Activated CD4-positive, alpha-beta memory T cell treated with anti-CD3 and anti-CD28 coated beads, Interleukin-2, amount 10 ng/mL, durations not matched to agents 7 days and 5 days (primary cell): ENCODE measurements at places on chromosomes 7 and 10. TPM values are rescaled to one million over a fixed set of nuclear protein-coding genes. Genes with fewer than 3 reads are reported as not detected.

The KCP gene
- 0.20 TPM for total RNA-seq

The PARD3 gene
- 0.15 TPM for total RNA-seq

The CFAP43 gene
- total RNA-seq = 0.25 TPM

The CALD1 gene
- 0.63 TPM for total RNA-seq

GRCh38 chr10:71158251-71158650 is 54.1 kb upstream of the UNC5B start:
- no peak overlapping the region for H3K4me3 ChIP-seq
- peaks cover 2% of the 10 kb centered on the region for H3K4me1 ChIP-seq
- no peaks in the 10 kb centered on the region for H3K36me3 ChIP-seq
- H3K27me3 ChIP-seq = no peaks in the 10 kb centered on the region
- no peak overlapping the region for H3K27ac ChIP-seq

- H3K36me3 ChIP-seq = no peaks in the 10 kb centered on the region
- H3K4me3 ChIP-seq = no peak overlapping the region
- H3K4me1 ChIP-seq = no peaks in the 10 kb centered on the region
- no peak for DNase-seq
- no peak overlapping the region for H3K27ac ChIP-seq
Observed at GRCh38 chr10:123642697-123643096, 23.5 kb upstream of the GPR26 start.

GRCh38 chr7:93092757-93093370 is 24.9 kb downstream of the SAMD9 start:
- no peak for DNase-seq
- no peak overlapping the region for H3K4me3 ChIP-seq
- no peak overlapping the region for H3K27ac ChIP-seq
- H3K4me1 ChIP-seq = no peaks in the 10 kb centered on the region
- H3K36me3 ChIP-seq = peaks cover 2% of the 10 kb centered on the region
- H3K27me3 ChIP-seq = peaks cover 34% of the 10 kb centered on the region
